Placental pericyte (primary cell): ENCODE measurements at places on chromosomes 7 and 10. TPM values are rescaled to one million over a fixed set of nuclear protein-coding genes. Genes with fewer than 3 reads are reported as not detected.

EGR2 gene
- total RNA-seq: 4.4 and 14.6 TPM in 2 replicates

C10orf88 gene
- 7.0 and 10.5 TPM in 2 replicates for total RNA-seq

STEAP4 gene
- total RNA-seq: under 0.01 and 0.14 TPM in 2 replicates

PIP gene
- not detected in 2 replicates for total RNA-seq

NAT16 gene
- not detected in 2 replicates for total RNA-seq

BMI1 gene
- 22.3 and 29.9 TPM in 2 replicates for total RNA-seq

CALML5 gene
- total RNA-seq: not detected in 2 replicates

LIPK gene
- total RNA-seq: 0.29 TPM in 1 of 2 replicates, not detected in the other
